GM04503 (cell line): ENCODE measurements at places on chromosomes 2 and 18.

- DNase-seq: no peak
These were observed 23.6 kb downstream of the CYB5A start for GRCh38 chr18:74268175-74268574.

GRCh38 chr18:22267697-22268096 lies 98.3 kb downstream of the GATA6 start:
- no peak for DNase-seq

DNA sequence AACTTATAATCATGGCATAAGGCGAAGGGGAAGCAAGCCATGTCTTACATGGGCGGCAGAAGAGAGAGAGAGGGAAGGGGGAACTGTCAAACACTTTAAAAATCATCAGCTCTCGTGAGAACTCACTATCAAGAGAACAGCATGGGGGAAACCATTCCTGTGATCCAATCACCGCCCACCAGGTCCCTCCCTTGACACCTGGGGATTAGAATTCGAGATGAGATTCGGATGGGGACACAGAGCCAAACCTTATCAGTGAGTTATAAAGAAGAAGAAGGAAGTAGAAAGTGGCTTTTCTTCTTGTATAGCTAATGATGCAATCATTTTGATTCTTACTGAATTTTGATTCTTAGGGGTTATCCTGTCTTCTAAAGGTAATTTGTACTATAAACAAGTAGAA lies 51.4 kb downstream of the SMCHD1 start:
- no peak for DNase-seq

DNA sequence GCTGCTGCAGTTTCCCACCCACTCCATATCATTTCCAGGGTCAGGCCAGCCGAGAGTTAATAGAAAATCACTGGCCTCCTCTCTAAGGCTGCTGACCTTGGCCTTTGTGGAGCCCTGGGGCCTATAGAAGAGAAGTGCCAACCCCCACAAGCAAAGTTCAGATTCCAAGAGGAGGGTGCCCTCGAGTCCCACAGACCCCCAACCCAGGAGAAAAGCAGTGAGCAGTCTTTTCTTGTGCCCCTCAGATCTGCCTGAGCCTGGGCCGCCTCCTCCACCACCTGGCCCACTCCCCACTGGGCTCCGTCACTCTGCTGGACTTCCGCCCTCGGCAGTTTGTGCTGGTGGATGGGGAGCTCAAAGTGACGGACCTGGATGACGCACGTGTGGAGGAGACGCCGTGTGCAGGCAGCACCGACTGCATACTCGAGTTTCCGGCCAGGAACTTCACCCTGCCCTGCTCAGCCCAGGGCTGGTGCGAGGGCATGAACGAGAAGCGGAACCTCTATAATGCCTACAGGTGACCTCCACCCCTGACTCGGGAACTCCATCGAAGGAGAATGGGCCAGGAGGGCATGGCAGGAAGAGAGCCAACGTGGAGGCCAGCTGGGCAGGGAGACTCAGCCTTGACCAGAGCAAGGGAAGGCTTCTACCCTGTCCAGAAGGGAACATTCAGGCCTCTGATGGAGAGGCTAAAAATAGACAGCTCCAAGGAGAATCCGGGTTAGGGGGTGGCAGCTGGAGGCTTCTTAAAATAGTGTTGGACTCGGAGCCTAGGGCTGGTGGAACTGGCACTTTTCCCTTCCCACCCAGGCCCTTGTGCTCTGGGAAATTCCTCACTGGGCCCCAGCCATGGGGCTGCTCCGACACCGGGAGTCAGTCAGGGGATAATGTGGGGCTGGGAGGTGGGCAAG lies 6.2 kb downstream of the PKDCC start:
- DNase-seq: no peak

GRCh38 chr2:17506736-17507616 lies 11.3 kb downstream of the RAD51AP2 start:
- no peak for DNase-seq

DNA sequence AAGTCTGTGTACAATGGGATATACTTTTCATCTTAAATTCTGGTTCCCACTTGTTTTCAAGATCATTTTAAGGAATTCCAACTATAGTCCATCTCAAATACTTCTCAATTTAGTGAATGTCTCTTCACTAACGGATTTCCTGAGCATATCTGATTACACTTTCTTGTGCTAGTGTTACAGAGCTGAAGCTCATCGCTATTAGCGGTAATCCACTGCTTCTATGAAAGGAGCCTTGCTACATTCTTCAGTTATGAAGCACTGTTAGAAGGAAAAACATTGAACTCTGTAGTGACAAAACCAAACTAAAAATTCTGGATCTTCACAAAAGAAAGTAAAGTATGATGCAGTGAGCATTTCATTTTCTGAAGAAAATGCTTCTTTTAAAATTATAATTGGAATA lies 72.0 kb downstream of the AGPS start:
- DNase-seq: no peak

GRCh38 chr18:28183418-28184078 lies 6.6 kb upstream of the CDH2 start:
- no peak for DNase-seq

DNA sequence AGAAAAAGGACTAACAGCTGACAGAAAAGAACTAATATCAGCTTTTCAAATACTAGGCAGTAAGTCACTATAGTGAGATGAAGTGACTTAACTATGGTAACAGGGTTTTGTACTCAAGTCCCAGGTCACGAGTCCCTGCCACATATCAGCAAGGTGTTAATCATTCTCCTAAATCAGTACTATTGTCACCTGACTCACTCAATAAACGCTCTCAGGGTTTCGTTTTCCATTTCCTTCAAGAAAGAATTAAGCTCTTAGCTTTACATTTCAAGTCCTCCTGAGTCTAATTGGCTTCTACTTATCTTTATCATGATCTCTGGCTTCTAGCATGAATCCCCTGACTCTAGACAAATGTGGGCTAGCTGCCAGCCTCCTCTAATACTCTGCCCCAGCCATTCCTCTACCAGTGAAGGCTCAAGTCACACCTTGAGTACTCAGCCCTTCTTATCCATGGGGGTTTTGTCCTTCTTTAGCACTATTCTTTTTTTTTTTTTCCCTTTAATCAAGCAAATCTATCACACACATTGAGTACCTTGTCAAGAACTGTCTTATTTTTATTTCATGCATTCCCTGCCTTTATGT lies 20.0 kb downstream of the BUB1 start:
- no peak for DNase-seq

DNA sequence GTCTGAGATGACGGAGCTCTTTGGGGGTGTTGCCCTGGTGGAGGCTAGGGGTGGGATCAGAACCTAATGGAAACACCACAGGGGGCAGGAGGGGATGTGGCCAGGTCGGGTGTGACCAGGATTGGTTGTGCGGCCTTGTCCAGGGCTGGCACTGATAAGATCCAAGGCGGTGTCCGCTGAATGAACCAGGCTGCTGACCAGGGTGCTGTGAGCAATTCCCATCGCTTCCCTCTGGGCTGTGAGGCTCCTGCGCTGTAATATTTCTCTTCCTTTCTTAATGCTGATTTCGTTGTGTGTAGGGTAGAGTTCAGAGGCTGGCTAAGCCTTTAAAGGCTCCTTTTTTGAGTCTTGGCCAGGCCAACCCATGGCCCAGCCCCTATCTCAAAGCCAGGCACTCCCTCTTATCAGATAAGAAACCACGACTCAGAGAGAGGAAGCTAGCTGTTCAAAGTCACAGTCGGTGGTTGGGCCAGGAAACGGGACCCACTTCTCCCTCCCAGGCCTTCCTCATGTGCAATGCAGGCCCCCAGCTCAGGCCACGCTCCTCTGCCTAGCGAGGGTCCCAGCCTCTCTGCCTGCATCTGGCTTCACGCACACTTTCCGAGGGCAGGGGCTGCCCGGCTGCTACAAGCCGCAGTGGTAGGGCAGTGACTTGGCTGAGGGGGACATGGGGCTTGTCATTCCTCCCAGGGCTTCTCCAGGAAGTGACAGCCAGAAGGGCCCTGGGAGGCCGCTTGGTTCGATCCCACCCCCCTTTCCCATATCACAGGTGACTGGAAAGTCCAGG lies 26.0 kb upstream of the FOSL2 start:
- DNase-seq: no peak

- no peak for DNase-seq
These were observed 82.9 kb downstream of the NFATC1 start for GRCh38 chr18:79478484-79479115.

DNA sequence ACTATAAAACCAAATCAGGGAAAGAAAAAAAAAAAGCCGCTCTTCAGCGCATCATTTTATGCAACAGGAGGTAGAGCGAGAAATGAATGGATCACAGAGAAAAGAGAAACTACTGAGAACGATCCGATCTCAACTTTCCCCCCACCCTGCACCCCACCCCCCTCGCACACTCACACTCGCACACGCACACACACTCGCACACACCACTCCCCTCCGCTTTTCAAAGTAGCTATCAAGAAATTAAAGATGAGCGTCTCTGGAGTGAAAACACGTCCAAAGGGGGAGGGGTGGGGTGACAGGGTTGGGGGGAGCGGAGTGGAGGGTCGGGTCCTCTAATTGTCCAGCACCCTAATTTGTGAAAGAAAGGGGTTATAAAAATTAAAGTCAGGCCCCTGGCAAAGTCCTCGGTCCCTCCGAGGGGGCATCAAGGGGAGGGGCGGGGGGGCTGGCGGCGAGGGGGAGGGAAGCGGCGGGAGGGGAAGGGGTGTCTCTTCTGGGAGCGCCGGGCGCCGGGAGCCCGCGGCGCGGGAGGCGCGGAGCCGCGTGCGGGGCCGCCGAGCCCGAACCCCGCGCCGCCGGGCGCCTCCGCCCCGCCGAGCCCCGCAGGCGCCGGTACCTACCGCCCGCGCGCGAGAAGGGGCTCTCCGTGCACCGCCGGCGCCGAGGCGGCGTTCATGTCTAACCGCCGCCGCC lies 428 bp downstream of the TCF4 start:
- no peak for DNase-seq

DNA sequence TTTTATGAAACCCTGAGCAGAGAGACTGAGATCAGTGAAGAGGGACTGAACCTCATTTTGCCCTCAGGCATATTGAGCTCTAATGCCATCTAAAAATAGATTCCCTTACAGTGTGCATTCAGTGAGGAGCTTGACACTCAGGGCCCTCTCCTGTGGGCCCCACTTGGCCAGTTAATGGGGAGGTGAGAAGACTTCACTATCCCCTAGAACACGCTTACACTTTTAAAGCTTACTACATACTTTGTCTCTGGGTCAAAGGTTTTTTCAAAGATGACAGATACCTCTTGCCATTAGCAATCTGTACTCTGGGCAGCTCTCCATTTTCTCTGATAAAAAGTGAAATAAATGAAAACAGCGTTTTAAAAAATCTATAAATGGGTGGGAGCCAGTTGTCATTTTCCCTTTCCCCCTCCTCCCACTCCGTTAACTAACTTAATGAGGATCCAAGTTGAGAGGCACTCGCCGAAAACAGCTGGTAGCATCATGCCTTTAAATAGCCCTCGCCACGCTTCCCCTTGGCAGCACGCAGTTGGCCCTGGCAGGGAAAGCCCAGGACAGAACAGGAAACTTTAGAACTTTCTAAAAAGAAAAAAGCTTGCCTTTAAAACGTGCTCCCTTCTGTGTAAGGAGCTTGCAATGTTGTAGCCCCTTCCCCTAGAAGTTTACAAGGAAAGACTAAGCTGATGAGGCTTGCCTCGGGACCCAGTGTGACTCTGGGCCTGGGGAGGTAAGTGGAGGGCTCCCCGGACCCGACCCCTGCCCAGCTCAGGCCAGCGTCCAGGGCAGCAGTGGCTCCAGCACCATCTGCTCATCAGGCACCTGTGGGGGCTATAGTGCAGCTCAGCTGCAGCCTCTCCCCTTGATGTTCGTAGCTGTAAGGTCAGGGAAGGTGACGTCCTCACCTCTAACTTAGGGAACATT lies 58.8 kb upstream of the FOSL2 start:
- DNase-seq: no peak

GRCh38 chr2:105790461-105791149 lies 45.9 kb downstream of the NCK2 start:
- DNase-seq: no peak

DNA sequence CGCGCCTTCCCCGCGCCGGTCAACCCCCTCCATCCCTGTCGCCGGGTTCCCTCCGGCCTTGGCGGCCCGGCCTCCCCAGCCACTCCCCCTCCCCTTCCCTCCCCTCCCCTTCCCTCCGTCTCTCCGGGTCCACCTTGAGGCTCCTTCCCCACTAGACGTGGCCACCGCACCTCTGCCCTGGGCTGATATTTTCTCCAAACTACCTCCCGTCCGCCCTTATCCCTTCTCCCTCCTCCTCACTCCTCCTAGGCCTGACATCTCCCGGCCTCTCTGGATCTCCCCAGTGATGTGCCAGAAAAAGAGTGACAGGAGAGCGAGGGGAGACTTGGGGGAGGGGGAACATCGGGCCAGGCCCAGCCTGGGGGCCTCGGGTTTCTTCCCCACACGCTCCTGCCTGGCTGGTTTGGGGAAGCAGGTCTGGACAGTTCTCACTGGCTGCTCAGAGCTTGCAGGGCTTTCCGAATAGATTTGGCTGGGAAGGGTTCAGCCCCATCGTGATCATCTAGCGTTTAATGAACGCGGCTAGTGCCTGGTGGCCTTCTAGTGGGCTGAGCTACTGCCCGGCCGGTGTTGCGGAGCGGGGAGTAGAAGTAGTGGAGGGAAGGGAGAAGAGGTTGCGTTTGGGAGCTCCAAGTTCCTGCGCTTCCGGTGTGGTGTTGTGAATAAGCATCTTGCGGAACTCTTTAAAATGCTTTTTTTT lies 641 bp downstream of the MAPRE3 start:
- DNase-seq: no peak

GRCh38 chr2:165886487-165887146 lies 67.0 kb downstream of the TTC21B start:
- no peak for DNase-seq

DNA sequence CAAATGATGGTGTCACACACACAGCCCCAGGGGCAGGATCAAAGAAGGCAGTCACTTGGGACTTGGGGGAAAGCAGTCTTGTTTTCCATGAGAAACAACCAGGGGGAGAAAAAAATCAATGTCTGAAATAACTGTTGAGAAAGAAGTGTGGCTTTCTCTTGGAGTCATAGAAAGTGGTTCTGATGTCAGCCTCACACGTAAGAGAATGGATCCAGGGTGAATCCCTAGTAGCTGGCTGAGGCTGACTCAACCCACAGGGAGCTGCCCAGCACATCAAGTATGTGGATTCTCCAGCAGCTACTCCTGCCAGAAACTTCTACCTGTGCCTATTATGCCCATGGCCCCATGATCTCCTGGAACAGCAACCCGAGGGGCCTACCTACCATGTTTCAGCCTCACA lies 33.6 kb upstream of the ZBTB7C start:
- no peak for DNase-seq

- DNase-seq: no peak
These were observed 96.5 kb downstream of the MYT1L start for GRCh38 chr2:2234398-2235195.

GRCh38 chr2:148596018-148596417 lies 48.5 kb upstream of the EPC2 start:
- DNase-seq: no peak
